ENCODE measurements at places on chromosomes 5 and 9.

DNA sequence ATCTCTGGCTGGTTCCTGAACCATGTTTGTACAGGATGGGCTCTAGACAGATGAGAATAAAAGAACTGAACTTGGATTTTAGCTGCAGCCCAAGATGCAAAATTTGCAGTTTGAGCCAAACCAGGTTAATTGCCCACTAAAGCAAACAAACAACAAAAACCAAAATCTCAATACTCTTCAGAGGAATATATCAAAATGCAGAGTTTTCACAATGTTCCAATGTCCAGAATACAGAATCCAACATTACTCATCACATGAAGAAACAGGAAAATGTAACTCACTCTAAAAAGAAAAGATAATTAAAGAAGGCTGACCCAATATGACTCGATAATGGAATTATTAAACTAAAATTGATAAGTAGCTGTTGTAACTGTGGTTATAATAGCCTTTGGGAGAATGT lies 20.4 kb downstream of the FOXI1 start:
- no peak for DNase-seq

DNA sequence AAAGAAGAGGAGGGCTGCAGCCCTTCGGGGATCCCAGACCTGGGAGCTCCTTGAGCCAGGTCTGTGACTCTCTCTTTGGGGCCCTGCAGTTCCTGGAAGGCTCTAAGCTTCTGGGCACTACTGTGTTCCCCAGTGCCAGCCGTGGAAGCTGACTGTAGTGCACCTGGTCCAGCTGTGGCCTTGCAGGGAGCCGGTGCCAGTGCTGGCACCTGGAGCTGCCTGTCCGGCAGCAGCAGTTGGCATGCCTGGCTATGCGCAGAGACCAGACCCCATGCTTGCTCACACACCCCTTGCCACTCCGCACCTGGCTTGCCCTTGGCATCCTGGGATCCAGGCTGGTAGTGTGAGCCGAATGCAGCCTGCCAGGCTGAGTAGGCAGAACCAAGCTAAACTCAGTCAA lies 91.0 kb upstream of the PUM3 start:
- no peak for DNase-seq

GRCh38 chr5:54867310-54867944 lies 118.0 kb downstream of the ESM1 start:
- DNase-seq, result peak; percentile 80

- peak; percentile 99 for DNase-seq
These were observed 25.4 kb downstream of the DAB2 start for GRCh38 chr5:39399135-39400036.

- peak; percentile 79 for DNase-seq
These were observed 100.4 kb downstream of the TTLL11 start for GRCh38 chr9:121992571-121993212.

DNA sequence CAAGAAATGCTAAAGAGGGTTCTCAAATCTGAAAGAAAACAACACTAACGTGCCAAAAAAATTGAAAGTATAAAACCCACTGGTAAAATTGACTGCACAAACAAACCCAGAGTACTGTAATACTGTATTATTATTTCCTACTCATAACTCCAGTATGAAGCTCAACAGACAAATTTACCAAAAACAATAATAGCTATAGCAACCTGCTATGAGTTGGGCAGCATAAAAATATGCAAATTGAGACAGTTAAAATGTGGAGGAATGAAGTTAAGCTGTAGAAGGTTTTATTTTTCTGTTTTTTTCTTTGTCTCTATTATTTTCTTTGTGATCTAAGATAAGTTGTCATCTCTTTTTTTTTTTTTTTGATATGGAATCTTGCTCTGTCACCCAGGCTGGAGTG lies 15.7 kb downstream of the KIF4B start:
- no peak for DNase-seq

DNA sequence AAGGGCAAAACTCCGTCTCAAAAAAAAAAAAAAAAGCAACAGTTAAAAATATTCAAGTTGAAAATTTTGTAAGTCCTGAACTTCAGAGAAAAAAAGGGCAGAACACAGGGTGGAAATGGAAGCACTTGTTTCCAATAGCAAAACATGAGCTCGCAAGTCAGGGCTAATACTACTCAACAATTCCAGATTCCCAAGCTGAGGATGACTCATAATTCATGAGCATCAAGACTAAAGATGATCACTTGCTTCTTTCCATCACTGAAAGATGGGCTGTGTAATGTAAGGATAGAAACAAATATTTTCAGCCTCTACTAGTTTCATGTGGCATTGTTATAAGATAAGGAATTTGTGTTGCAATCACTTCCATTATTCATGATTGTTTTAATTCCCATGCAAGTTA lies 33.5 kb upstream of the FST start:
- DNase-seq, result no peak

DNA sequence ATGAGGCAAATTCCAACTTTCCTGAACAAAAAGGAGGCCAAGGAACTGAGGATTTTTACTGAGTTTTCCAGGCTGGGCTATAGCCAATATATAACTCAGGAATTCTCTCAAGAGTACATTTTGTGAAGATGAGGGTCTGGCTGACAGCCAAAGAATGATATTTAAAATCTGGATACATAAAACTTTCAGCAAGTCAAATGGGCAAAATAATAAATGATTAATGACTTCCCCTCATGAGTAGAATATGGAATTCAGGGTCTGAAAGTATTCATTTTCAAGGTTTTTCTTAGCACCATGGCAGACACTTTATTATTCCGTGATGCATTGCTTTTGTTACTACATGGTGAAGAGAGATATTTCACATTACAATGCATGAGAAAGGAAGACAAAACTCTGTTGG lies 7.8 kb downstream of the FAM81B start:
- DNase-seq, result no peak

- DNase-seq, result peak; percentile 80
These were observed 91.2 kb downstream of the RFK start for GRCh38 chr9:76302947-76303550.

Data from suppressor macrophage treated with lipopolysaccharide for 1 hour (primary cell).